SW 1271 (cell line): ENCODE measurements at places on chromosomes 2 and 18.

DNA sequence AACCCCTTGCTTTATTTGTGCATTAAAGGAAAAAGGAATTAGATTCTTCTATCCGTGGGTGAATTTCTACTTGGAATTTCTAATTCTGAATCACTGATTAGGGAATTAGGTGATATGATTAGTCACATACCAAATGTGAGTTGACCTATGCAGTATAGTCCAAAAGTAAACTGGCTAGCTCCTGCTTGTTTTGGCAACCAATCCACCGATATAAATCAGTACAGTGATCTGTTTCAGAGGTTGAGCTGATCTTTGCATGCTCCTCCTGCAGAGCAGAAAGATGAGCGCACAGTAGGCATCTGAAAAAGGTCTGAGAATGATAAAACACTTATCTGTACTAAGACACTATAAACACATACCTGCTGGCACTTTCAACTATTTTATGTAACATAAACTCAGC lies 86.6 kb downstream of the LRP1B start:
- DNase-seq: no peak

DNA sequence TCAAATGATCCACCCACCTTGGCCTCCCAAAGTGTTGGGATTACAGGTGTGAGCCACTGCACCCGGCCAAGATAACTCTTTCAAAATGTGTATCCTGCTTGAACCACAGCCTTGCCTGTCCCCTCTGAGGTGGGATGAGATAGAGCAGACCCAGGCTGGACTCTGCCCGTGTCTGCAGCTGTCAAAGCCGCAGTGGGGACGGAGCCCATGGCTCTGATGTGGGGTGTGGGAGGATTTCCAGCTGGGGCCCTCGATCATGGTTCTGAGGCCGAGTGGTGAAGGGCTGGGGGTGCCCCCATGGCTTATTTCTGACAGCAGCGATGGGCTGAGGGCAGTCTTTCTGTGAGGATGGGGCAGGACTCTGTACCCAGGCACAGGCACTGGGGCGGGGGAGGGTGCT lies 104.5 kb downstream of the DGKD start:
- no peak for DNase-seq

DNA sequence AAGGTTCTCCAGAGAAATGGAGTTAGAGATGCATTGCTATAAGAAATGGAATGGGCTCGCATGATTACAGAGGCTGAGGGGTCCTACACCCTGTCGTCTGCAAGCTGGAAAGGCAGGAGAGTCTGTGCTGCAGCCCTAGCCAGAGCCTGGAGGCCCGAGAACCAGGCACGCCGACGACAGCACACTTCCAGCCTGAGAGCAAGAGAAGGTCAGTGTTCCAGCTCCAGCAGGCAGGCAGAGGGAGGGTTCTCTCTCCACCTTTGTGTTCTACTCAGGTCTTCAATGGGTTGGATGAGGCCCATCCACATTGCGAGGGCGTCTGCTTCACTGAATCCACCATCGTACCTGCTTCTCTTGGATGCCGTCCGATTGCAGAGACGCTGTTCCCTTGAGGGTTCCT lies 177.6 kb upstream of the HDAC4 start:
- no peak for DNase-seq

DNA sequence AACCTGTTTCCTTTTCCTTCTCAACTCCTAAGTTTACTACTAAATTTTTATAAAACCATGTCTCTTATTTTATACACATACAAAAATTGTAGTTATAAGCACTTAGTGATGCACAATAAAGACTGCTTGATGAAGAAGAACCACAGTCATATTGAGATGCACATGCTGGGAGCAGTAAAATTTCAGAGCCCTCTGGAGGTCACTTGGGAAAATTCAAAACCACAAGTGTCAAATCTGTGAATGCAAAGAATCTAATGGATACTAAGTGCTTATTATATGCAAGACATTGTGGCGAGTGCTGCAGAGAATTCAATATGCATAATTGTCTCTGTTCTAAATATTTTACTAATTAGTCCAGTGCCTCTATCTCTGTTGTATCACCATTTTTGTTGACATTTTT lies 180.5 kb downstream of the VWC2L start:
- no peak for DNase-seq

DNA sequence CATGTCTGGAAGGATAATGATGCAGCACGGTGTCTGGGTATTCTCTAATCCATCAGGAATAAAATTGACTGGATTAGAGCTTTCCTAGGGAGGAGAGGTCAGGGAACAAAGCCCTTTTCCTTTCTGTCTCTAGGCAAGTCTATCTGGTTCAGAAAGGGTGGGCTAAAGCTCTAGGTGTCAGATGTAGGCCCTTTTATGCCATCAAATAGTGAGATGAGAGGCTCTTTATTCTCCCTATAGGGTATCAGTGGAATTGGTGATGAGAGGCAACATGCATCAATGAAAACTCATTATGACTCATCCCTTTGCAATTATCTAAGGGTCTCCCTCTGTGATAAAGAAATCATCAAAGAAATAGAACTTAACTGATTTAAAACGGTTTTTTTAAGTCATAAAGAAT lies 328.0 kb upstream of the CRIM1 start:
- DNase-seq: no peak

DNA sequence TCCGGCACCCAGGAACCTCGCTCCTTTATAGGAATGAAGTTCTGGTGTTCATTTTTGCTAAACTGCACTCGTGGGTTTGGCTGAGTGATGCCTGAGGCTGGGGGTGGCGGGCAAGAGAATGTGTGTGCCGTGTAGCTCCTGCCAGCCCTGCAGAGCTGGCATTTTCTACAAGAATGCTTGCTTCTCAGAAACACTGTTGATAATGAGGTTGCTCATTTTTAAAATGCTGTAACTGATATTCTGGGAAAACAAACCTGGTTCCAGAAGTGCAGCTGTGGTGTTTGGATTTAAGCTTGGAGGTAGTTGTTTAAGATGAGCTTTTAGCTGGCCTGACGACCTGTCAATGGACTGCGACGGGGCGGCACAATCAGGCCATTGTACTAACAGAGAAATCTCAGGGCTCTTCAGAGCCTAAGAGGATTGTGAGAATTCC lies 511.9 kb upstream of the TNP1 start:
- no peak for DNase-seq

DNA sequence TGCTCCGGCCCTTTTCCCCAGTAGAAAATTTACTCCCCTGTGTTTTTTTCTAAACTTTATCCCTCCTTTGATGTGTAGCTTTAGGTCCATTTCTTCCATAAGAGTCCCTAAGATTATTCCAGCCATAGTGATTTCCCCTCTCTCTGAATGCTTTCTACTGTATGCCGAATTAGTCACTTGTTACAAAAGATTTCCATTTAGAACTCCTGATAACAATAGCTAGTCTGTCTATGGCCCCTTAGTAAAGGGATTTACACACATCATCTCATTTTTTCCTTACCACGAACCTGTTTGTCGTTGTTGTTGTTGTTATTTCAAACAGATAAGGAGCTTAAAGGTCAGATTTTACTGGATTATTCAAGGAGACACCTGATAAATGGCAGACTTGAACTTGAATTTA lies 256.1 kb downstream of the PAX3 start:
- no peak for DNase-seq

- no peak for DNase-seq
Observed at GRCh38 chr2:96763511-96764252, 3.0 kb downstream of the CNNM4 start.

DNA sequence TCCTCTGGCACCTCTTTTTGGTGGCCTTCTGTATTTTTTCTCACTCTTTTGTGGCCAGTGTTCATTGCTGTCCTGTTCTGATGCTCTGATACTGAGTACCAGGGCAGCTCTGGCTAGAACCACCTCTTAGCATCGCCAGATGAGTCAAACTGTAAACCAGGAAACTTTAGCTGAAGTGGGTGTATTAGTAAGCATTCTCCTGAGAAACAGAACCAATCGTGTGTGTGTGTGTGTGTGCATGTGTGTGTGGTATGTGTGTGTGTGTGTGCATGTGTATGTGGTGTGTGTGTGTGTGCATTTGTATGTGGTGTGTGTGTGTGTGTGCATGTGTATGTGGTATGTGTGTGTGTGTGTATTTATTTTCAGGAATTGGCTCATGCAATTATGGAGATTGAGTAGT lies 166.3 kb upstream of the SKOR2 start:
- no peak for DNase-seq

DNA sequence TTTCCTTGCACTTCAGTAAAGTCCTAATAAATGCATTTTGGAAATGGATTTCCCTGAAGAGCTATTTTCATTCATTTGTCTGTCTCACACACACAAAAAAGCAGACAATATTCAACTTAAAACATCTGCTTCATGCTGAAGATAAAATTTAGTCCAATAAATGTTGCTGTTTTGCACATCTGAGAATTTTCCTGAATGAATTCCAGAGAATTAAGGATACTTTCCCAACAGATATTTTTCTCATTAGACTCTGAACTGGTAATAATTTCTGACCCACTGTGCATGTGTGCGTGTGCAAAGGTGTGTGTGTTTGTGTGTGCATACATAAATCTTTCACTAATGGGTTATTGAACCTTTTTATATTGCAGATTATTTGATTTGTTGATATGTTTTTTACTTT lies 390.2 kb upstream of the TMEFF2 start:
- DNase-seq: no peak

DNA sequence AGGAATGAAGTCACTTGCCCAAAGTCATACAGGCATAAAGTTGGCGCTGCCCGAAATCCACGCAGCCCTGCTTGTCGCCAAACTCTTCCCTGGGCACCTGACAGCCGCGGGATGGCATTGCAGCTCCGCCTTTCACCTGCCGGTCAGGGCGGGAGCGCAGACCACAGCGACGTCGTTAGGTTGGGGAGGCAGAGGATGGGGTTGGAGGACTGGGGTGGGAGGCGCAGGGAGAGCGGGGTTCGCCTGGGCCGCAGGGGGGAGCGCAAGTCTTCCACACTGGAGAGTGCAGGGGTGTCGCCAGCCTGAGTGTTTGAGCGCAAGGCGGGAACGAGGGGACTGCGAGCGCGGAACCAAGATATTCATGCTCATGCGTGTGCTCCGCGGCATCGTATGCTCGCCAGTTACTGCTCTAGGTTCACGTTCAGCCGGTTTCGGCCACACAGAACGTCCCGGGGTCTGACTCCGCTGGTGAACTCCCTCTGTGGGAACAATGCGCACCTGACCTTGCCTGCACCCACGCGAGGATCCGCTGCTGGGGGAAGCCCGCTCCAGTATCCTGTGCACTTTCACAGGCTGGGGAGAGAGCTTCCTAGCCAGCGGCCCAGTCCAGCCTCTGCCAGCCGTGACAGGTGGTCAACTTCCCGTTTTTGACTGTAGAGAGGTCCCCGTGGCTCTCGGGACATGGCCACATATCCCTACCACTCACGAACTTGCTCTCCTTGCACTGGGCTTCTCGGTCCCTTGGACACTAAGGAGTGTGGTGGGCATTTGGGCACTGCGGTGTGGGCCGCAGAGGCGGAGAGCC lies 767 bp upstream of the NPPC start:
- no peak for DNase-seq

DNA sequence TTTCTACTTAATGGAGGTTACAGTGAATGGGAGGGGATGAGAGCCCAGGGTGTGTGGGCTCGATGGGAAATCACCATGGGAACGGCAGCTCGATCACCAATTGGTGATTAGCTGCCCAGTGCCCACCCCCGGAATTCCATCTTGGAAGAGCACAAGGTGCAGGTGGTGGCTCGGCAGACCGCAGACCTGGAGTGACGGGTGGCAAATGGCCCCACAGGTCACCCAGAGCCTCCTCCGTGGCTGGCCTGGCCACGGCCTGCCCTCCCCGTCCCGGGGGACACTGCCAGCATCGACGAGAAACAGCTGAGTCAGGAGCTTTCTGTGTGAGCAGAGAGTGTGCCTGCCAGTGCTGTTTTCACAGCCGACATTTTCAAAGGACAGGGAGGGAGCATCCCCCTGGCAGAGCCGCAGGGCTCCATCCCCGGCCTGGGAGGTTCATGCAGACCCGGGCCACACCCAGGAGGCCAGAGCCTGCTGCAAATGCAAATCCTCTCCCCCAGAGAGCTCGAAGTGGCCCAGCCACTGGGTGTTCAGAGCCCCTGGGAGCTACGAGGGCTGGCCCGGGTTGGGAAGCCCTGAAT lies 176.4 kb upstream of the MYT1L start:
- no peak for DNase-seq

GRCh38 chr2:35462226-35462998 lies 893.2 kb upstream of the CRIM1 start:
- peak; percentile 57 for DNase-seq

- no peak for DNase-seq
Observed at GRCh38 chr18:59395226-59396175, 36.4 kb upstream of the LMAN1 start.

DNA sequence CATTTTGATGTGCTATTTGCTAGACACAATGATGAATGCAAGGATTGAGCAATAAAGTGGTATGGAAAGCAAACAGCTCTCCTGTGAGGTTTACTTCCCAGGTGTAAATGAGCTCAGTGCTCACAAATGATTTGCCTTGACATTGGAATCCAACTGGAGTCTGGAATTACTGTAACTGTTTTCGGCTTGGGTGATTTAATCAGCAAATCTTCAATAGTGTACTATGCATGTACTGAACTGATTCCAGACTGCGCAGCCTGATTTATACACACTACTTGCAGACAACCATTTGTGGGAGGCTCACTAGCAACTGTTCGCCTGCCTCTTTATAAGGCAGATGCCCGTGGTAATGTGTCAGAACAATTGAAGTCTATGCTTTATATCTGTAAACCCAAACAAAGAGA lies 27.9 kb upstream of the SOX11 start:
- no peak for DNase-seq

DNA sequence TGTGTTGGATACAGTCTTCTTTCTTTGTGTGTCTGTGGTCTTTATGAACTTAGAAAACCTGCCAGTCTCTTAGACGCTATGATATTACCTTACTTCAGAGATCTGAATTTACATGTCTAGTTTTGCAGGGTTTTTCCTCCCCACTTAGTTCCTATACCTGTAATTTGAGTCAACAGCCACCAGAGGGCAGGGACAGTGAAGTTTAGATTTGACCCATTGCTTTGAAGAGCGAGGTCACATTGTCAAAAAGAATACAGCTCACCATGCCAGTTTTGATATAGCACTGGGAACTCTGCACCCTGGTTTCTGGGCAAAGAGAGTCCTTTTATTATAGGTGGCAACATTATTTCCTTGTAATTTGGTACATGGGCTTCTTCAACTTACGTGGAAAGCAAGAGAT lies 102.3 kb downstream of the MAPK4 start:
- DNase-seq: no peak

GRCh38 chr2:176747506-176747905 lies 465.1 kb upstream of the HNRNPA3 start:
- DNase-seq: no peak

DNA sequence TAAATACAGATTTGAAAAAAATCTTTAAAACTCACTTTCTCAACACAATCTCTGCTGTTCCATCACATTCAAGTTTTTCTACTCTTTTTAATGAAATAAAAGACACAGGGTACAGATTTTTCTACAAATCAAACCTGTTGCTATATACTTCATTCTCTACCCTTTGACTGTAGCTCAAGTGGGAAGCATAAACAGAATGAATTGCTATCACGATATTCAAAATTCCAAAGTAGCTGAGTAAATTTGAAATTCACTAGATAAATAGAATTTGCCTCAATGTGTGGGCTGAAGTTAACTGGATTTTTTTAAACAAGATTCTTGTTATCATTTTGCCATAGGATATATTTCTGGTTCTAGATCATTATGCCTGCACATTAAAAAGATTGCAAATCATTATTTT lies 185.9 kb downstream of the ZNF521 start:
- DNase-seq: no peak
